Activated gamma-delta T cell treated with anti-CD3 and anti-CD28 coated beads, Interleukin-2, amount 50 U/mL, for 16 hours (primary cell): ENCODE measurements at places on chromosomes 12 and 14.

- DNase-seq = no peak
These were observed 377.9 kb downstream of the GALC start for GRCh38 chr14:87615047-87615446.

- no peak for DNase-seq
These were observed 20.7 kb downstream of the GCH1 start for GRCh38 chr14:54881761-54882401.

GRCh38 chr12:74490390-74491064 lies 47.1 kb upstream of the ATXN7L3B start:
- no peak for DNase-seq

DNA sequence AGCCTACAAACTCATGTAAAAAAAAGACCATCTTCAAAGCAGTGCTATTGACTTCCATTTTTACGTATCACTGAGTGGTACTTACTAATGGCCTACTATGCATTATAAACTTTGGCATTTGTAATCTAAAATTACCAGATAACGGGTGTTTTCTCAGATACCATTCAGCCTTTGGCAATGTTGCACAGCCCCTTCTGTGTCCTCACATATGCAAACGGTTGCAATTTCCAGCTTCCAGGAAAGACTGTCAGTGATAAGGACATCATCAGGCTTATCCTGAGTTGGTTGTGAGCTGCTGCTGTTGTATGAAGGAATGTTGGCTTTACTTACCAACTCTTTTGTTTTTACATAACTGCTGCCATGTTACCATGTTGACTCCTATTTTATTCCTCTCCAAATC lies 1.6 kb upstream of the SLC6A13 start:
- no peak for DNase-seq

GRCh38 chr12:132715874-132716273 lies 5.2 kb downstream of the PGAM5 start:
- DNase-seq = no peak

DNA sequence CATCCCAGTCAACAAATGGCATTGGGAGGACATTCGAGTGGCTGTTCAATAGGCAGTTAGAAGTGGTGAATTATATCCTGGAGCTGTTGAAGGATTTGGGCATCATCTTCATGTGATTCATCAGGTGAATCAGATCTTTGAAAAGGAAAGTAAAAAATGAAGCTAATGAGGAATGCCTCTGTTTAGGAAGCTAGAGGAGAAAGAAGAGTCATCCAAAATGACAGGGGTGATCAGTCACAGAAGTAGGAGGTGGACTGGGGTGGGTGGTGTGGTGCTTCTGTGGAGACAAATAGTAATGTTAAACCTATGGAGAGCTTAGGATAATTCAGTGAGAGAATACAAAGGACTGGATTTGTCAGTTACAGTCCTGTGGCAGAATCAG lies 32.7 kb downstream of the DIP2B start:
- no peak for DNase-seq

DNA sequence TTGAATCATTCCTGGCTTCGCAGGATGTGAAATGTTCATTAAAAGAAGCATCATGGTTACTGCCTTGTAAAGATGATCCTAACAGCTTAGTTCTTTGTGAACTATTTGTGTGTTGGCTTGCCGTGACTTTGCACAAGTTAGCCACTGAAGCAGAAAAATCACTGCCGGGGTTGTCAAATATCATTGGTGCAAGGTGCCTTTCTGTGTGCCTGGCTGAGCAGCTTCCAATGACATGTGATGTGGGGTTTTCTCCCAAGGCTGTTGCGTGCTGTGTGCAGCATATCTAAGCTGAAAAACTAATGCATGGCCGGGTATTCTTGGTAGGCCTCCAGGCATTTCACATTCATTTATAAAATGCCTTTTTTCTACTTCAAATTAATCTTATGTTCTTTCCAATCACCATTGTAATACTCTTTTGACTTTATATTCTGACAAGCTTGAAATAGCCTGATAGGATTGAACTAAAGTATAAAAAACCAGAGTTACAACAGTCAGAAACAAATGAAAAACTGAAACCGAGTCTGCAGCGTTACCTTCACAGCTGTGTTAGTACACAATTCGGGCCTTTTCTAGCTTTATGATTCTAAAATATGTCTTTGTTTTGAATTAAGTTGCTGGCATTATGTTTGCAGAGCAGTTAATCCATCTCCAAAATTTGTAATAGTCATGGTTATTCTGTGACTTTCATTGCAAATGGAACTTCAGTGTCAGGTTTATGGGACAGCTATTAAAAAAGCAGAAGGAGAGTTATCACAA lies 222.1 kb downstream of the SYT1 start:
- no peak for DNase-seq

- no peak for DNase-seq
These were observed 79.4 kb upstream of the BCL11B start for GRCh38 chr14:99351166-99352007.

GRCh38 chr14:77804592-77804991 lies 4.7 kb downstream of the ADCK1 start:
- DNase-seq = no peak
